Stimulated activated CD8-positive, alpha-beta memory T cell treated with anti-CD3 and anti-CD28 coated beads, Interleukin-4, amount 100 ng/mL, for 48 hours (primary cell): ENCODE measurements at places on chromosomes 4 and X.
A peak's percentile ranks its signal among the peaks of the same experiment; 100 is the strongest.

GRCh38 chr4:153788051-153788412 is 851 bp downstream of the SFRP2 start:
- DNase-seq: peak; percentile 28

DNA sequence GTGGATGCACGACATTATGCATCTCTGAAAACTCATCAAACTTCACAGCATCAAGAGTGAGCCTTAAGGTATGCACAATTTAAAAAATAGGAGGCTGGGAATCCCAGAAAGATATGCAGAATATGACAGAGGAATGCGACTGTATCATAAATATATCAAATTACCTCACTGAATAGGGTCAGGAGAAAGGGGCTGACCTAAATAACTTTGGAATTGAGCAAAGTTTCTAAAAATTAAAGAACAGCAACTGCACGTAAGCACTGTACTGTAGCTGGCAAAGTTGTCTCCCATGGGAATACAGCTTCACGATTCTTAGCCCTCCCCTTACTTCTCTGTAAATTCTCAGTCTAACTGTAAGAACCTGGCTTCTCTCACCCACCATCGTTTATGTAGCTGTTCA is 397.4 kb upstream of the ZFP42 start:
- DNase-seq: no peak

- DNase-seq: no peak
Observed at GRCh38 chr4:44761306-44761705, 35.0 kb upstream of the GNPDA2 start.

- DNase-seq: no peak
Observed at GRCh38 chr4:2805712-2806389, 13.0 kb downstream of the SH3BP2 start.

DNA sequence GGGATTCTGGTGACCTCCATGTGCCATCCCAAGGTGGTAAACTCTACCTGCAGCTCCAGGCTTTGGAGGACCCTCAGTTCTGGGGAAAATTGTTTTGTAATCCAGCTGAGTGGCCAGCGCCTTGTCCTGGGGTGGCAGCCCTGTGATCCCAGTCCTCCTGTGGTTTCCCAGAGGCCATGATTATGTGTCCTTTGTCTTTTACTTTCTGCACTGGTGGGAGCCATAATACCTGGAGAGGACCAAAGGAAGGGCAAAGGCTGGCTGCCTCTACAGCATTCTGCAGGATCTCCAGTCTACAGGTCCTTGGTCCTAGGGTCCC is 64.0 kb downstream of the NBDY start:
- DNase-seq: no peak

GRCh38 chr4:151548708-151549107 is 139.7 kb downstream of the FHIP1A start:
- no peak for DNase-seq

DNA sequence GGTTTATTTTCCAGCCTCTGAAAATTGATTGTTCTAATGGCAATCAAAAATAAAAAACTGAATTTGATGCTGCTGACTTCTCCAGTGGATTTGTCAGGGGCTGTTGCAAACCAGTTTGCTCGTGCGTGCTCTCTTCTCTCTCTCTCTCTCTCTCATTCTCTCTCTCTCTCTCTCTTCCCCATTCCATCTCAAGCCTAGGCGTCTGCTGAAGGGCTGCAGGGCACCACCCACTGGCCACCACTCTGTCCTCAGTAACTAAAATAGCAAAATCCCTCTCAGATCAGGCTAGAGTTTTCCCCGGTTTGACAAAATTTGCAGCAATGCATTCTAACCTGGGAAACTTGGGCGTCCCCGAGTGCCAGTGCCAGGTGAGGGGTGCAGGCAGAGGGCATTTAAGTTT is 19.4 kb downstream of the NKX6-1 start:
- no peak for DNase-seq

- no peak for DNase-seq
Observed at GRCh38 chrX:20663336-20663735, 396.6 kb upstream of the RPS6KA3 start.

DNA sequence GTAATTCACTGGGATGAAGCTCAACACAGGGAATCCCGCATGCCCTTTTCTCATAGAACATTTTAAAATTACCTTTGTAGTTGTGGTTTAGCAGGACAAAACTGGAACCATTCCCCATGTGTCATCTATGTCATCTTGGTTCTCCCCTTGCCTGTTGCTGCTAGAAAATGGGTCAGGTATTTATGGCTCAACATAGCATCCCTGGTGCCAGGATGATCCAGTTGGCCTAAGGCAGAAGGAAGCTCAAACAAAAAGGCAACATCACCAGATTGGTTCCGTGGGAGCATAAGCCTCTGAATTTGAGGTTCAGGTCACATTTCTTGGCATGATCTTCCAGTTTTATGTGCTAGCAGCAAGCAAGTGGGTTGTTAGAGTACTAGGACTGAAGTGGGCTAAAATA is 552.6 kb upstream of the BOD1L1 start:
- no peak for DNase-seq

- DNase-seq: no peak
Observed at GRCh38 chr4:161919442-161920220, 244.2 kb downstream of the FSTL5 start.

GRCh38 chrX:10098270-10098713 is 58.5 kb upstream of the CLCN4 start:
- peak; percentile 57 for DNase-seq
